ENCODE measurements at places on chromosomes 13 and 19.

- no peak for DNase-seq
These were observed 1.7 kb upstream of the FSTL3 start for GRCh38 chr19:674282-675151.

GRCh38 chr13:75896271-75896670, 260.1 kb downstream of the LMO7 start:
- DNase-seq = no peak

GRCh38 chr13:22801402-22802003, 379.3 kb upstream of the SGCG start:
- no peak for DNase-seq

DNA sequence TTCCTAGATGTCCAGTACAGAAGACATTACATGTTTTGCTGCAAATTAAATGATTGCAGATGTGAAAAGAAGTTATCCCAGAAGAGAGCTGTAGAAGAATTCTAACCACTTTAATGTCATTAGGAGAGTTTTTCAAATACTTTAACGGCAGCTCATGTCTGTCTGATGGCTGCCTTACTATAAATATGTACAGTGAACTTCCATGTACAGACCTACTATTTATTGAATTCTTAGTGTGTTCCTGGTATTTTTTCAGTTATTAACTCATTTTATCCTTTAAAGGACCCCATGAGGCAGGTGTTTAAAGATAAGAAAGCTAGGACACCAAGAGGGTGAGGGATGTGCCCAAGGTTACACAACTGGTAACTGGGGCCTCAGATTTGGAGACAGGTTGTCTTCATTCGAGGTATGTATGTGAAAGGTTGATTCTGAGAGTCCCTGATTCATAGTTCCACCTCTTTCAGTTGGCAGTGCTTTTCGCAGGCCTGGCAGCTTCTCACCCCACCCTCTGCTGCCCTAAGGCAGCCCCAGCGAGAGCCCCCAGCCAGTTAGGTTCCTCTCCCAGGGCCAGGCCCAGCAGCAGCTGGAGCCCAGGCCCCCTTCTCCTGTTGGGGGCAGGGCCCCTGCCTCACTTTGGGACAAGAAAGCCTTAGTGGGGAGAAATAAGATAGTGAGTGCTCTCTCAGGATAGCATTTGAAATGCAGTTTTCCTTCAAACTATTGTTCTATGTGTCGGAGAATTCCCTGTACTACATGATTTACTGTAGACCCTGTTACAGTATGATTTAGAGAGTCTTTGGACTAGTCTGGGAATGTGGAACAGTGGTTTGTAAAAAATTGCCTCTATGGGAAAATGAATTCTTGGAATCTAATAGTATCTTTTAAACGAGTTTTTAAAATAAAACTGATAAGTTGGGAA, 67.7 kb upstream of the TEX29 start:
- no peak for DNase-seq

- no peak for DNase-seq
These were observed 18.2 kb downstream of the CARS2 start for GRCh38 chr13:110687736-110688135.

- DNase-seq = no peak
These were observed 76.9 kb downstream of the FOXO1 start for GRCh38 chr13:40589285-40590109.

- DNase-seq = no peak
These were observed 764.9 kb upstream of the SLITRK5 start for GRCh38 chr13:86906127-86906874.

- DNase-seq = no peak
These were observed 1423.8 kb upstream of the MIR17HG start for GRCh38 chr13:89923736-89924135.

- DNase-seq = no peak
These were observed 42.4 kb upstream of the FARP1 start for GRCh38 chr13:98100481-98100880.

- no peak for DNase-seq
These were observed 27.3 kb upstream of the MUC16 start for GRCh38 chr19:9037400-9038062.

DNA sequence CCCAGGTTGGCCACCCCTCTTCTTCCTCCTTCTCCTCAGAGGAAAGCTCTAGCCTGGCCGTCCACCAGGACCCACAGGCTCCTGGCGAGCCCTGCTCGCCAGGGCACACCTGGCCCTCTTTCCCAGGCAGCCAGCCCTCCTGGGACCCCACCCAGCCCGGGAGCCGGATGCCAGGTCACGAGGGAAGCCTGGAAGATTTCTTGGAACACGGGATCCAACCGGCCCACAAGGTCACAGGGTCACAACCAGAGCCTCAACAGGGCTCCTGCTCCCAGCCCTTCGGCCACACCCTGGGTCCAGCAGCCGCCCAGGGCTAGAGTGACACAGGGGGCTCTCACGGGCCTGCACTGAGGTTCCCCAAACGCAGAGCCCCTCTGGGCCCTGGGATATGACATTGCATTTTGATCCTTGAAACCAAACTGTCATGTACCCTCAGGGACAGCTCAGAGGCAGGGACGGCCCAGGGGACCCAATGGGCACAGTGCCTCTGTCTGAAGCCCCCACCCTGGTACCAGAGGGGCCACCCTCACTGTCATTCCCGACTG, 5.5 kb downstream of the MKNK2 start:
- DNase-seq = no peak

DNA sequence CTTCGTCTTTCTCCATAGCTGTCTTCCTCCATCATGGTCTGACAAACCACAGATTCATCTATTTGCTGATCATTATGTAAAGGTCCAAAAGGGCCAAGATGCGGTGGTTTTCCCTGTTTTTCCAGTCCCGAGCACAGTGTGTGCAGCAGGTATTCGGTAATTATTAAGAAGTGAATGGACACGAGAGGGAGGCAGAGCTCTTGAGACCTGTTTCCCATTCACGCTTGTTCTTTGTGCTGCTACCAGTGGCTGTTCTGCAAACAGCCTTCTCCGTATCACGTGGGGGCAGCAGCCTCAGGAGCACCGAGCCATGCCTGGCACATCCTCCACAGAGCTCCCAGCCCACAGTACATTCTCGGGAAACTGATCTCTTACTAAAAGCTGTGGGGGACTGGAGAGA, 50.3 kb downstream of the CCDC70 start:
- DNase-seq = no peak

DNA sequence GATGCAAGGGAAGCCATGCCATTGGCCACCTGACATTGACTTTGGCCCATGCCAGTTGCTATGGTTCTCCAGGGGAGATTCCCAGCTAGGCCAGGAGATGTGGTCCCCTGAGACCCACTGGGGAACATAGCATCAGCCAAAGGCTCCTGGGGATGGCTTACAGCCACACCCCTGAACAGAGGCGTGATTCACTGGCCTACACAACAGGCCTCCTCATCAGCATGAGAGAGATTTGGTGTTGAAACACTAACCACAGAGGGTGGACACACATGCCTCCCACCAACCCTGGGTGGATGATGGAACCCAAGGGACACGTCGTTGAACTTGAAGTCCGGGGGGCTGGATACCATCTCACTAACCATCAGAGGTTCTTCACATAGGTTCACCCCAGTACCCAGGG, 14.4 kb downstream of the IQCN start:
- no peak for DNase-seq
